Hematopoietic multipotent progenitor cell (in vitro differentiated cells): ENCODE measurements at places on chromosomes 13 and 19. TPM values are rescaled to one million over a fixed set of nuclear protein-coding genes. Genes with fewer than 3 reads are reported as not detected.

Gene SYNGR4
- not detected for total RNA-seq

Gene NCR1
- 11.3 TPM for total RNA-seq

Gene FAM83E
- total RNA-seq: 3.2 TPM

Gene CD70
- 0.27 TPM for total RNA-seq

Gene FREM2
- under 0.01 TPM for total RNA-seq

Gene CSNK1A1L
- not detected for total RNA-seq

Gene GPR18
- 0.54 TPM for total RNA-seq

Gene SGCG
- not detected for total RNA-seq

Gene SLC25A41
- not detected for total RNA-seq

Gene KLK3
- under 0.01 TPM for total RNA-seq

Gene LGALS4
- total RNA-seq: 0.54 TPM

Gene SLAIN1
- 25.9 TPM for total RNA-seq

Gene APC2
- total RNA-seq: 0.27 TPM

Gene NALCN
- total RNA-seq: not detected

Gene PRRG2
- total RNA-seq: 2.7 TPM

Gene MBD3L2
- not detected for total RNA-seq

Gene TRPM4
- total RNA-seq: 2.2 TPM

Gene HIPK4
- total RNA-seq: 0.27 TPM

Gene ARL11
- total RNA-seq: 6.2 TPM

Gene PGLYRP2
- total RNA-seq: under 0.01 TPM

Gene EPSTI1
- 21.0 TPM for total RNA-seq

Gene FAM124A
- total RNA-seq: 0.27 TPM

Gene WDR87
- not detected for total RNA-seq

Gene CEACAM4
- total RNA-seq: 12.7 TPM

Gene KLK12
- total RNA-seq: not detected

Gene ZNF653
- total RNA-seq: 12.4 TPM

Gene ACER1
- total RNA-seq: under 0.01 TPM

Gene PSG1
- not detected for total RNA-seq

Gene KASH5
- 0.27 TPM for total RNA-seq

Gene CACNA1A
- total RNA-seq: 0.54 TPM

Gene IGFL2
- not detected for total RNA-seq

Gene CYP2F1
- under 0.01 TPM for total RNA-seq

Gene SIGLEC5
- 2.2 TPM for total RNA-seq

Gene CYP4F3
- total RNA-seq: 0.27 TPM

Gene FGF21
- not detected for total RNA-seq

Gene PLVAP
- total RNA-seq: 0.81 TPM

Gene KISS1R
- 1.3 TPM for total RNA-seq

Gene TMEM190
- not detected for total RNA-seq

Gene TYK2
- 174 TPM for total RNA-seq

Gene TNNI3
- not detected for total RNA-seq

Gene ZNF813
- total RNA-seq: 2.2 TPM

Gene ZNF497
- 4.8 TPM for total RNA-seq

Gene TNFSF13B
- total RNA-seq: 27.5 TPM

Gene MVB12A
- total RNA-seq: 43.6 TPM

Gene DDX49
- total RNA-seq: 92.9 TPM

Gene THOP1
- 102 TPM for total RNA-seq

Gene IZUMO2
- not detected for total RNA-seq

Gene SIGLEC9
- 0.27 TPM for total RNA-seq

Gene MFSD12
- 82.4 TPM for total RNA-seq

Gene ZNF442
- total RNA-seq: 1.1 TPM

Gene C19orf85
- not detected for total RNA-seq

Gene TNFSF9
- 2.2 TPM for total RNA-seq

Gene PDX1
- not detected for total RNA-seq

Gene ZNF556
- not detected for total RNA-seq
